ENCODE measurements at places on chromosomes 13 and 19.
A peak's percentile ranks its signal among the peaks of the same experiment; 100 is the strongest.

DNA sequence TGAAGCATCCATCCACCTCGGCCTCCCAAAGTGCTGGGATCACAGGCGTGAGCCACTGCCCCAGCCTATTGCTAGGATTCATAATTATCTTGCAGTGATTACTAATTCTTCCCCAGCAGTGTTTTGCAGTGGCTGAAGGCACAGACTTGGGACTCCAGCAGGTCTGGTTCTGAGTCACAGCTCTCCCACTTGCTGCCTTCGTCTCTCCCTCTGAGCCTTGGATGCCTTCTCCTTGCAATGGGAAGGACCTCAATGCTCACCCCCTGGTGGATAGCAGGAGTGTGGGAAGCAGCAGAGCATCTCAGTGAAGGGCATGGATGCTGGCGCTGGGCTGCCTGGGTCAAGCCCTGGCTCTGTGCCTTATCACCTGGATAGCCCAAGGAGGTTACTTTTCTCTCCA lies 37.6 kb upstream of the SHKBP1 start:
- no peak for DNase-seq

- DNase-seq: no peak
These were observed 9.2 kb upstream of the FCGBP start for GRCh38 chr19:39943586-39943985.

- no peak for DNase-seq
These were observed 28.9 kb downstream of the TDRD12 start for GRCh38 chr19:32748497-32748896.

GRCh38 chr19:49473868-49474541 lies at the start of gene FLT3LG:
Gene FLT3LG, plus strand, starts transcription at chr19:49474215. Its CDS starts 425 bp downstream, at chr19:49474640.
- DNase-seq: peak; percentile 78

DNA sequence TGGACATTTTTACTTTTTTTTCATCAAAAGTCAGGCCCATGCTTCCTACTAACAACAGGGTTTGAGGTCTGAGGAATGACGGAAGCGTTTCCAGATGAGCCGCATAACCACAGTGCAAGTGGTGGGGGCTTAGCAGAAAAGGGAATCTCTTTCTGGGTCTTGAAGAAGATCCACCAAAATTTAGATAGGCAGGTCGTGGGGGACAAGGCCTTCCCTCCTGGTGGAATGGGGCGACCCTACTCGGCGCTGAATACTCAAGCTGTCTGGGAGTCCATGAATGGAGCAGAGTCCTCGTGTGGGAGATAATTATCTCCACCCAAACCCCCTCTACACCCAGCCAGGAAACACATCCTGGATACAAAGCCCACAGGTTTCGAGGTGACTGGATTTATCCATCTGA lies 36.9 kb downstream of the CARS2 start:
- no peak for DNase-seq

GRCh38 chr19:40642757-40643305 lies 41.7 kb downstream of the LTBP4 start:
- DNase-seq: no peak

DNA sequence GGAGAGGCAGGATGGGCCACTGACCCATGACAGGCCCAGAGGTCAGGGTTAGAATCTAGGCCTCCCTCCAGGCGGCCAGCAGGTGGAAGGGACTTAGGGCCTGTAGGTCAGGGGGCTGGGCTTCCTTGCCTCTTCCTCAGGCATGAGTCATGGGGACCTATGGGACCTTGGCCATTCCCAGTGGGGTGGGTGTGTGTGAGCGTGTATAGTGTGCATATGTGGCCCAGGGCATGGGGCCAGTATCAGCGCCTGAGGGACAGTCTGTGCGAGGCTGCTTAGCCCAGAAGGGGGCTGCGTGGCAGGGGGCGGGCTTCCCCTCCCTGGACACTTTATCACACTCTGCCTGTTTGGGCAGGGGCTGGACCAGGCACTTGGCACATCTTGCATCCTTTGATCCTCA lies 13.3 kb downstream of the KCTD15 start:
- DNase-seq: no peak

GRCh38 chr19:2329149-2329478 lies 630 bp downstream of the SPPL2B start:
- DNase-seq: no peak

- DNase-seq: no peak
These were observed 46.0 kb downstream of the WDFY2 start for GRCh38 chr13:51630288-51630615.

DNA sequence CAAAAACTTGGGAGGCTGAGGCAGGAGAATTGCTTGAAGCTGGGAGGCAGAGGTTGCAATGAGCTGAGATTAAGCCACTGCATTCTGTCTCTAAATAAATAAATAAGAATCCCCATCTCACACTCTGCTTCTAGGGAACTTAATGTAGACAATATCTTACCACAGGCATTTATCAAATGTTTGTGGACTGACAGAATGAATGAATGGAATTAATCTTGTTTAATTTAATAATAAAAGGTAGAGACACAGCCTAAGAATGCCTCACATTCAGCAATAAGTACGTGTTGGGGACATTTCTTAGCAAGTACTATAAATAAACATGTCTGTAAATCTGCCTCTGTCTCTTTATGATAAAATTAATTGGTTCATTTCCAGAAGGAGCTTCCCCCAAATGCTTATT lies 36.2 kb upstream of the RBM26 start:
- DNase-seq: no peak

- DNase-seq: no peak
These were observed 36.9 kb downstream of the EFNB2 start for GRCh38 chr13:106498571-106498970.

GRCh38 chr13:101452519-101453485 lies at the start of gene ITGBL1:
Gene ITGBL1, plus strand, starts transcription at chr13:101452675. Its CDS starts 159 bp downstream, at chr13:101452834.
- no peak for DNase-seq

GRCh38 chr13:23557733-23558132 lies 12.5 kb upstream of the TNFRSF19 start:
- no peak for DNase-seq

DNA sequence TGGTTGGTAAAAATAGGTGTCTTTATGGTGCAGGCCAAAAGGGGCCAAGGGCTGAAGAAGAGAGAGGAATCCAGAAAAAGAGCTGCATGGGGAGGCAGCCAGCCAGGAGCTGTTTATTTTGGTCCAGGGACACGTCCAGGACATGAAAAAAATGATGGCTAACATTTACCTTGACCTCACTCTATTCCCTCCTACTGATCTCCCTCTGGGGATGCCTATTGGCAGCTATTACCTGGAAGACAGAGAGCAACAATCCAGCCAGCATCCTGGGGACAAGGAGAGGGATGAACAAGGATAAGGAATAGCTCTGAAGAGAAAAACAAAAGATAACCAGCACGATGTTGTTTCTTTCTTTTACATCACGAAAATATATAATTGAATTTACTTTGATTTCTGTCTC lies 1599.6 kb downstream of the SLITRK5 start:
- DNase-seq: no peak

DNA sequence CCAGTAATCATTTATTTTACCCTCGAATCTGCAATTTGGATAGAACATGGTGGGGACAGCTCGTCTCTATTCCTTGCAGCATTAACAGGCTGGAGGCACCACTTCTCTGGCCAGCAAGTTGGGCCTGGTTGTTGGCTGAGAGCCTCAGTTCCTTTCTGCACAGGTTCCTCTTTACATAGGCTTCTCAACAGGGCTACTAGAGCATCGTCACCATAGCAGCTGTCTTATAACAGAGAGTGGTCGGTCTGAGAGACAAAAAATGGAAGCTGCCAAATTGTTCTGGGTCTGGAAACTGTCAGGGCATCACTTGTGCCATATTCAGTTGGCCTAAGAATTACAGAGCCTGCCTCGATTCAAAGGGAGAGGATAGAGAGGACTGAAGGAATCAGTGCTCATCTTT lies 86.7 kb downstream of the DNAJC15 start:
- DNase-seq: no peak

DNA sequence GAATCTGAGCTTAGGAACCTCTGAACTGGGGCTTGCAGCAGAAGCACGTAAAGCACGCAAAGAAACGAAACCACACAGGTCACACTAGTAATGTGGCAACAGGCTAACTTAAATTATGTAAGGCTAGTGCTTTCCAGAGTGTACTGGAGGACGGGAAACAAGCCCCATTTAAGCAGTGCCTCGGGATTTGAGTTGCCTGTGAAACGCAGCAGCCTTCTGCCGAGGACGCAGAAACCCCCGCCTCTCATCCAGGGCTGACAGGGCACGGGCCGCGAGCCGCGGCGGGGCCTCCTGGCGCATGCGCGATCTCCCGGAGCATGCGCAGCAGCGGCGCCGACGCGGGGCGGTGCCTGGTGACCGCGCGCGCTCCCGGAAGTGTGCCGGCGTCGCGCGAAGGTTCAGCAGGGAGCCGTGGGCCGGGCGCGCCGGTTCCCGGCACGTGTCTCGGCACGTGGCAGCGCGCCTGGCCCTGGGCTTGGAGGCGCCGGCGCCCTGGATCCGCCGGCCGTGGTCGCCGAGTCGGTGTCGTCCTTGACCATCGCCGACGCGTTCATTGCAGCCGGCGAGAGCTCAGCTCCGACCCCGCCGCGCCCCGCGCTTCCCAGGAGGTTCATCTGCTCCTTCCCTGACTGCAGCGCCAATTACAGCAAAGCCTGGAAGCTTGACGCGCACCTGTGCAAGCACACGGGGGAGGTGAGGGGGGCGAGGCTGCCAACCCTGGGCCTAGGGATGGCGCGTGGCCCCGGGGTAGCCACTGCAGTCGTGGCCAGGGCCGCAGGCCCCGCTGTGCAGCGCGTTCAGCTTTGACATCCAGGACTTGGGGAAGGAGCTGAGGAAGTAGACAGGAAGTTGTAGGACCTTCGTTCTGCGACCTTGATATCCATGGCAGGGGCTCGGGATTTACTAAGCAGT lies at the start of gene GTF3A:
Gene GTF3A (plus strand): TSS at position 374 of the 912 bp plus-strand sequence.
- peak; percentile 44 for DNase-seq

DNA sequence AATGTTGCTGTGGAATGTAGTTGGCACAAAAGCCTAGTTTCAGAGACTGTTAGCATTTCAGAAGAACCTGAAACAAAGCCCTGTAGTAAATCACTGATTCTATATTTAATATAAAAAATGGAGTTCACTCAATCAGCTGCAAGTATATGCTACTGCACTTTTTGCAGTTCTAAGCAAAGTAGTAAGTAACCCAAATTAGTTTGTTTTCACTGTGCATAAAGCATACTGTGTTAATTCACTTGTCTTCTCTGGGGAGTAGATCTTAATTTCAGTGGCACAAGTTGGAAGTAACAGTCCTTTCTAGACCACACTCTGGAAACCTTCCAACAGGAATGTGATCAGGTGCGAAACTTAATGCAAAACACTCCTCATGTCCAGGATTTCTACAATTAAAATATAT lies 139.3 kb downstream of the DACH1 start:
- DNase-seq: no peak

- no peak for DNase-seq
These were observed 17.1 kb downstream of the GAS6 start for GRCh38 chr13:113846636-113847318.

GRCh38 chr13:26320766-26321165 lies 66.8 kb downstream of the CDK8 start:
- no peak for DNase-seq

- no peak for DNase-seq
These were observed at the start of gene SERPINE3 for GRCh38 chr13:51339354-51339753. Gene SERPINE3, plus strand, starts transcription at chr13:51339691. Its CDS starts 1,401 bp downstream, at chr13:51341092.

GRCh38 chr19:47152205-47152604 lies 21.6 kb downstream of the SAE1 start:
- DNase-seq: no peak

- no peak for DNase-seq
These were observed 4.5 kb downstream of the ATP4B start for GRCh38 chr13:113653264-113654174.

- no peak for DNase-seq
These were observed 294.5 kb downstream of the ENOX1 start for GRCh38 chr13:43492311-43492710.

- DNase-seq: no peak
These were observed 4.3 kb upstream of the DUXA start for GRCh38 chr19:57171551-57172081.

- no peak for DNase-seq
These were observed 145.8 kb upstream of the ZNF507 start for GRCh38 chr19:32199501-32200040.

DNA sequence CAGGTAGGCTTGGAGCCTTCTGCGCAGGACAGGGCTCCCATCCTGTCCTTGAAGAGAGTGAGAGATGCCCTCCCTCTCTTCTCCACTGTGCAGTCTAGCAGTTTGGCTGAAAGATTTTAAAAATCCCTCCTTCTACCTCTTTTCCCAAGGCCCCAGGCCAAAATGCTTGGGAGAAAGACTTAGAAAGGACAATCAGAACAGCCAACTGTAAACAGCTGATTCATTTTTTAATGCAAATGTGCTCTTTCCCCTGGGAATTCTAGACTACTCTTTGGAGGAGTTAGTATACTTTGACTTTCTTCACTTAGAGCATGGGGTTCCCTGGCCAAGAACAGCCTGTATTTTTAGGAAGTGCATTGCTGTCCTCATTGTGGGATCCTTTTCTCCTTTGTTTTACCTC lies 398.9 kb downstream of the GPC6 start:
- DNase-seq: no peak

- no peak for DNase-seq
These were observed 112.8 kb downstream of the NDFIP2 start for GRCh38 chr13:79593641-79594275.

DNA sequence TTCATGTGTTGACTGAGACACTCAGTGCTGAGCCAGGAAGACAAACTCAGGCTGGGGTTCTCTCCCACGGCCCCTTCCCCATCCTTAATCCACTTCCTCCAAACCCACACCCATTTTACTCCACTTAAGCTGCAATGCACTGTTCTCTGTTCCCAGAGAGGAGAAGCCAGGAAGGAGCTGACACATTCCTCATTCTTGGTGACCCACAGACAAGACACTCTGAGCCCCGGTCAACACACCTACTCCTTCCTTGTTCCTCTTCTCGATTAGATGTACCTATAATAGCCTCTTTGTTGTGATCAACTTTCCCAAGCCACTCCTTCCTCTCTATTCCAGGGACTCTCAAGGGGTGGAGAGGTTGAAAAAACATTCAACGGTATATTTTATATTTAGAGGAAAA lies 47.1 kb downstream of the INSR start:
- no peak for DNase-seq

GRCh38 chr13:25762281-25762680 lies 289.5 kb downstream of the SHISA2 start:
- no peak for DNase-seq

GRCh38 chr19:6772028-6772865 lies at the start of gene VAV1:
Gene VAV1, plus strand, starts transcription at chr19:6772708. Its CDS starts 100 bp downstream, at chr19:6772808.
- no peak for DNase-seq

DNA sequence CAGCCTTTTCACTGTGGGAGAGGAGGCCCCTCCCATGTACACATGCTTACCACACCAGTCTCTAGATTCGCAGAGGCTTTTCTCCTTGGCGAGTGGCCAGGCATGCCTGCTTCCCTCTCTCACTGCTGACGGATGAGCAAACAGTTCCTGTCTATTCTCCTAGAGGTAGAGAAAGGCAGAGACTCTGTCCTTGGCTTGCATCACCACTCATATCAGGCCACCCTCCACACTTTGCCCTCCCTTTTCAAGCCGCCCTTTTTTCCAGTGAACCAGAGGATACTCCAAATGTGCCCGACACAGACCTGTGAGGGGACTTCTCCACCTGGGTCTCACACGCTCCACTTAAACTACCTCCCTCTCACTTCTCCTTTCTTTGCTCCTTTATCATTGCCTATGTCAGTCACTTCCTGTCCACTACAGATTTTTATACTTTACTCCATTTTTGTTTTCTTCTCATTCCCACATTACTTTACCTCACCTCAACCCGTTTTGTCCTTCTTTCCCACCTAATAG lies 284.6 kb downstream of the DNAJC15 start:
- peak; percentile 54 for DNase-seq

Data from H4 (cell line).